Suppressor macrophage treated with lipopolysaccharide for 4 hours (primary cell): ENCODE measurements at places on chromosomes 6 and 20.

GRCh38 chr6:33543116-33543515 is 37.0 kb downstream of the BAK1 start:
- no peak for DNase-seq

GRCh38 chr6:4253604-4254231 is 118.3 kb upstream of the ECI2 start:
- no peak for DNase-seq

- DNase-seq = no peak
Measured at GRCh38 chr6:37557645-37558114, 58.0 kb upstream of the CCDC167 start.

DNA sequence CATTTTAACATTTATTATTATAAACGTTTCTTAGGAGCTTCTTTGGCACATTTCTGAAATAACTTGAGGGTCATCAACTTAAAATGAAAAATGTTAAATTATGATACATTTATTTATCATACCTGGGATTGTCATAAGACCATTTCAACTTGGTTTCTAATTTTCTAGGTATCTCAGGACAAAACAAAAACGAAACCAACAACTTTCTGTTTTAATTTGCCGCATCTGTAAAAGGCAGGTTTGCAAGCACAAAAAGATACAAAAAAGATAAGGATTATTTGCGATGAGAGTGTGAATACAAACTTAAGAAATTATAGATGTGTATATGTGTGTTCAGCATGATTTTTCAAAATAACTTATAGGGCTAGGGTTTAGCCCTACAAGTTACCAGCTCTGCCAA is 395.0 kb upstream of the RUNX2 start:
- DNase-seq = no peak

GRCh38 chr20:8117636-8118035 is 14.4 kb upstream of the PLCB1 start:
- no peak for DNase-seq

GRCh38 chr20:45878076-45878761 is 2.8 kb upstream of the ZSWIM1 start:
- no peak for DNase-seq

GRCh38 chr6:129686941-129687627 is 22.9 kb downstream of the ARHGAP18 start:
- DNase-seq = peak; percentile 71
